Thymus (tissue), 14 donors: ENCODE measurements at places on chromosomes 16 and 17. TPM values are rescaled to one million over a fixed set of nuclear protein-coding genes. Genes with fewer than 3 reads are reported as not detected.

The PLCG2 gene
- total RNA-seq: 10.1 TPM

DNA sequence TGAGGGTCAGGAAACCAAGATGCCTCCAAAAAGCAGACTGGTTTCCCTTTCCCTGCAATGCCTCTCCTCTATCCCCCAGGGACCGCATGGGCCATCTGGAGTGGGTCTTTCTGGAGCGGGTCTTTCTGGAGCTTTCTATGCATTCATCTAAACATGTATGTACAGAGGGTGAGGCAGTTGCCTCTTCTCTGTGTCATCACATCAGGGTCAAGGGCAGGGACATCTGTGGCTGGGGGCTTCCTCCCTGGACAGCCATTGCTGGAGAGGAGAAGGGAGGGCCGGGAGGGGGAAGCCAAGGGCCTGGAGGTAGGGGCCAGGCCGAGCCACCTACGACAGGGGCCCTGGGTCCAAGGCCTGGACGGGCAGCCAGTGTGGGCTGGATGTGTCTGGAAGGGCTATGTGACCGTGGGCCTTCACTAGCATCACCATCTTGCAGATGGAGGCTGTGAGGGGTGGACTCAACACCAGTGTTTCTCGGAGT, 840 bp downstream of the ADCY7 start:
- peaks cover 21% of the 10 kb centered on the region for H3K4me1 ChIP-seq
- H3K27me3 ChIP-seq: no peaks in the 10 kb centered on the region
- H3K4me3 ChIP-seq: peak overlapping the region; percentile 61
- H3K27ac ChIP-seq: peak overlapping the region; percentile 88
- DNase-seq: no peak

The PPP1R27 gene
- total RNA-seq: 0.28 TPM

DNA sequence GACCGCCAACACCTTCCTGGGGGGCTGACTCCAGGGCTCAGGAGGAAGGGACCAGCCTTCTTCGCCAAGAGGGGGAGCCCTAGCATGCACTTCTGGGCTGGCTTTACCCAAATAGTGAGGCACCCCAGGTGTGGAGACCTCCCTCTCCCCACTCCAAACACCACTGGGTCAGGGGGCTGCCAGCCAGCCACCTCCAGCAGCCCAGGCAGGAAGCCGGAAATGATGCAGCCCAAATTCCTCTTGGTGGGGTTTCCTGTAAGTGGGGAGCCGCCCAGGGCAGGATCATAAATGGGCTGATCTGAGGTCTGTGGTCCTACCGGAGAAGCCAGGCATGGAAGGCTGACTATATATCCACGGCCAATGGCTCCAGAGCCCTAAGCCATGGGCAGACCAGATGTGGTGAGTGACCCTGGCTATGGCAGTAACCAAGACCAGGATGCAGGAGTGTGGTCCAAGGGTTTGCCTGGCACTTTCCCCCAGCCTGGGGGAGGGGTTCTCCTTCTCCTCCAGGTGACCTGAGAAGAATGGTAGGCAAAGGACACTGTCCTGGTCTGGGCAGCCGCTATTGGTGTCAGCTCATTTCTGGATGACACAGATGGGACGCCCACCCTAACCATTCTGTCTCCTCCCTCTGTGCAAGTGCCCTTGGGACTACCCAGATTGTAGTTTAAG, 4.2 kb downstream of the GIT1 start:
- no peak for DNase-seq
- H3K27ac ChIP-seq: peak overlapping the region; percentile 47
- peaks cover 31% of the 10 kb centered on the region for H3K4me1 ChIP-seq
- H3K27me3 ChIP-seq: no peaks in the 10 kb centered on the region
